CD4-positive, alpha-beta T cell (primary cell): ENCODE measurements at places on chromosomes 11 and 22.

DNA sequence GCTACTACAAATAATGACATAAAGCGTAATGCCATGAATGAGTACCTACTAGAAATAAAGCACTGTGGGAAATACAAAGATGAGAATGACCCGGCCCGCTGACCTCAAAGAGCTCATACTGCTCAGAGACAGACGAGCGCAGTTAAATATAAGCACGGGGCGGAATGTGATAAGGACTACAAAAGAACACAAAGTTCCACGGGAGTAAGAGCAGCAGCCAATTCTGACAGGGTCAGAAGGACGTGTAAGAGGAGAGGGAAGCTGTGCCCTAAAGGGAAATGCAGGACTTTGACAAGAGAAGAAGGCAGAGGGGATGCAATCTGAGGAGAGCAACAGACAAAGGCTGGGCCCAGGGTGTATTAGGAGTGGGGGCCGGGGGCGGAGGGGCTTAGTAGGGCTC, 314.6 kb downstream of the LARGE1 start:
- DNase-seq, result no peak

DNA sequence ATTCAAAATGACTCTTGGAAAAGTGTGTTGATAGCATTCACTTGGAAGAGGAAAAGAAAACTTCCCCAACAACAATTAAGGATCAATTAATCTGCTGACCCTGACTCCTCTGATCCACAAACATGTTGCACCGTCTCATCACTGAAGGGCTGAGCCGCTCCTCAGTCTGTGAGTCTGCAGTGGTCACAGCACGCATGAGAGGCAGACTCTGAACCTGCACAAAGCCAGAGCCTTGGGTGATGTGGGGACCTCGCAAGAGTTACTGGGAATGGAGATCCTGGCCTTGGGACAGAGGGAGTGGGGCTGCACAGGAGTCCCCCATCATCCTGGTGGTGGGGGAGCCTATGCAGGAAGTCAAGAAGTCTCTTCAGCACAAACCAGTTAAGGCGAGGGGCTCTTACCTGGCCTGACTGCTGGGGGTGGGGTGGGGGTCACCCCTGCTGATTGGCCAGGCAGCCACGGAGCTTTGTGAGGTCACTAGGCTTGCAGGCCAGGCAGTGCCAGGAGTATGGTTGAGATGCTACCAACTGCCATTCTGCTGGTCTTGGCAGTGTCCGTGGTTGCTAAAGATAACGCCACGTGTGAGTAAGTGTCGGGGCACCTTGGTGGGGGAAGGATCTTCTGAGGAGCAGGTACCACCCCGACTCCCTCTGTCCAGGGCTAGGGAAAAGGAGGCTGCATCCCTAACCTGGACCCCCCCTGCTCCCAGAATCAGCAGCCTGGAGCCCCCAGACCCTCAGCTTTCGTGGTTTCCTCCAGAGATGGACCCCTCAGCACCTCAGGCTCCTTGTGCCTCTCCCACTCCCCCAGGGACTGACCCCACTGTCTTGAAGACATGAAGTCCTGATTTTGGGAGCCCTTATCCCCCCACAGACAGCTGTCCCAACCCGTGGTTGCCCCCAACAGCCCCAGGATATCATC, at the start of gene ACR:
Gene ACR, plus strand, starts transcription at position 477 of the 921 bp plus-strand sequence. Its CDS starts 32 bp downstream, at position 509.
- no peak for DNase-seq

DNA sequence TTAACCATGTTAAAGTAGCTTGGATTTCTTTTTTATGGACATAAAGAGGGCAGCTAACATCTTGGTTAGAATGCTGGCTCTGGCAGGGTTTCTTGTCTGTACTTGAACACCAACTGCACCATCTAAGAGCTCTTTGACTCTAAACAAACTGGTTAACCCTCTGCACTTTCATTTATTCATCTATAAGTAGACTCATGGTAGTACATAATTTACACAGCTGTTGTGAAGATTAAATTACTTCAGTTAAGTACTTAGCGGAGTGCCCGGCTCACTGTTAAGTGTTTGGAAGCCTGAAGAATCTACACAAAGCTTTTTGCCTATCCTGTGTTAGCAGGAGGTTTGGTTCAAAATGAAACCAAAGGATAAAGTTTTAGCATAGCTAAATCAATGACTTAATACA, 846.2 kb upstream of the API5 start:
- no peak for DNase-seq

DNA sequence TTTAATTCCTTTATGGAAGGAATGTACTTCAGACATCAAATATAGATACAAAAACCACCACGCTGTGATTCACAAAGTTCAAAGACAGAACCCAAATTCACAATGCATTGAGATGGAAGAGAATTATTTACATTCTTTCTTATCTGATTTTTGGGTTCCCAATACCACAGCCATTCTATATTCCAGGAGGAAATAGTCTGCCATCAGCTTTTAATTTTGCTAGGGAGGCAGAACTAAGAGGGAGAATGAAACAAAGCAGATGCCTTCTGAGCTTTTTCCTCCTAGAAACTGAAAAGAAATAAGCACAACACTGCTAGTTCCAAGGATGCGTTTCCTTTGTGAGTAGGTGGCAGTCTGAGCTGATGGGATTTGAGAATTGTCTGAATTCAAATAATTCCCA, 283.0 kb upstream of the NARS2 start:
- DNase-seq, result no peak

DNA sequence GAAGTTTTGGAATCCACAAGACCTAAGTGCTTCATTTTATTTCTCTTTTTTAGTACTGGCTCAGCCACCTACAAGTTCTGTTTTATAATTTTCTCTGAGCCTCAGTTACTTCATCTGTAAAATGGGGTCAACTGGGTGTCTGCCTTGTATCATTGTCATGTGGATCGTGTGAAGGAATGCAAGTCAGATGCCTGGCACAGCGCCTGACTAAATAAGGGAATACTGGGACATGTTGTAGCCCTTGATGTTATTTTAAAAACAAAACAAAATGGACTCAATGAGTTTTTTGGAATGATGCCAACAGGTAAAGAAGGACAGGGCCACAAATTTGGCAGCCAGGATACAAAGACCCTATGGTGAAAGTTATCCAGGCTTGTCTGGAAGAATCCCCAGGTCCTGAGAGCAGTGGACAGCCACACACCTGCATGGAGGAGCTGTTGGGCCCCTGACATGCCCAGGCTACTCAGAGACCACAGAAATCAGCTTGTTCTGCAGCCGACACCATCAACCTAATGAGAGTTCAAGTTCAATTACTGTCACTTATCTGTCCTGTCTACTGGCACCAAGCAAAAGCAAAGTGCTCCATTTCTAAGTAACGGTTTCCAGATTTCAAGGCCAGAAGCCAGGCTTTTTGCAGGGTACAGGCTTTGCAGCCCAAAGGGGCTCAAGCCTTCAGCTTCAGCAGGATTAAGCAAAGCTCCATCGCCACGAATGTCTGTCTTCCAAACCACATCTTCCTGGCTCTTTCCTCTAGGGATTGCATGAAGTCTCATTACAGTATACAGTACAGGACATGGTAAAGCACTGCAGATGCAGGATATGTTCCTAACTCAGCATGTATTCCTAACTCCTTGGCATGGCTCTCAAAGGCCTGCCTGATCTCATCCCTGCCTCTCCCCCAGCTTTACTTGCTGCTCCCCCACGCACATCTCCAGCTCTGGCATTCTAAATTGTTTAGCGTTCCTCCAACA, 18.4 kb downstream of the DKK3 start:
- no peak for DNase-seq

DNA sequence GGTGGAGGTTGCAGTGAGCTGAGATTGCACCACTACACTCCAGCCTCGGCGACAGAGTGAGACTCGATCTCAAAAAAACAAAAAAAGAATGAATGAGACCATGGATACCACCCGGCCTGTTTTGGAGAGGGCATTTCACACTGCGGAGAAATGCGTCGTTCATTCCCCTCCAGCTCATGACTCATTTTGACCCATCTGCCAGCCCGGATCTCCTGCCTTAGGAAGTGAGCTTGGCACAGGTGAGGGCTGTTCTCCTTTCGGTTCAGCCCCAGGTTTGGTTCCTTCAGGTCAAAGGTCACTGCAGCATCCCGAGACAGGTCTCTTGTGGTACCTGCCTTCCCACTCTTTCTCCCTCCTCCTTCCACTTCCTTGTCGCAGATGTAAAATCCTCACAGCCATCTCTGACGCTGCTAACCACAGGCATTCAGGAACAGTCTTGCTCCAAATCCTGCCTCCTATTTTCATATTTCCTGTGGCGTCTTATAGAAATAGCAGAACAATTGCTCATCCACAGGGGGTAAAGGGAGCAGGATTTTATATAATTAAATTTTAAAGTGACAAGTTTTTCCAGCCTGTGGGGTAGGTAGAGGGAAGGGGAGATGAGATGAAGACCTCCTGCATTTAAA, 517.9 kb downstream of the NTM start:
- DNase-seq, result no peak

- DNase-seq, result no peak
Observed at GRCh38 chr11:112294688-112295340, 34.2 kb upstream of the PLET1 start.

- no peak for DNase-seq
Observed at GRCh38 chr22:17549183-17549582, 14.1 kb upstream of the SLC25A18 start.

DNA sequence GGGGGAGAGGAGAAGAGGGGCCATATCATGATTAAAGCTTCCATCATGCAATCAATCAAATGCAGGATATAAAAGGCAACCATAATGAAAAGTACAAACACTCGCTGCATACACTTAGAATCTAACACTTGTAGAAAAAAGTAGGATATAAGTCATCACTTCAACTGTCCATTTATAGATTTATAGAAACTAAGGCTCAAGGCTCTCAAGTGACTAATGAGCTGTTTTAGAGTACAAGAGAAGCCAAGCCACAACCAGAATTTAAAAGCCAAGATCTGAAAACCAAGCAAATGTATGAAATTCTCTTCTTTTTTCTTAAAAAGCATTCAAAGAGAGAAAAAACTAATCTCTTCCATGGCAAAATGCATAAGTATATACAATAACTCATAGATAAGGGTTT, 160.2 kb upstream of the BLID start:
- no peak for DNase-seq

- no peak for DNase-seq
Observed at GRCh38 chr11:111137846-111138245, 107.7 kb upstream of the POU2AF2 start.

DNA sequence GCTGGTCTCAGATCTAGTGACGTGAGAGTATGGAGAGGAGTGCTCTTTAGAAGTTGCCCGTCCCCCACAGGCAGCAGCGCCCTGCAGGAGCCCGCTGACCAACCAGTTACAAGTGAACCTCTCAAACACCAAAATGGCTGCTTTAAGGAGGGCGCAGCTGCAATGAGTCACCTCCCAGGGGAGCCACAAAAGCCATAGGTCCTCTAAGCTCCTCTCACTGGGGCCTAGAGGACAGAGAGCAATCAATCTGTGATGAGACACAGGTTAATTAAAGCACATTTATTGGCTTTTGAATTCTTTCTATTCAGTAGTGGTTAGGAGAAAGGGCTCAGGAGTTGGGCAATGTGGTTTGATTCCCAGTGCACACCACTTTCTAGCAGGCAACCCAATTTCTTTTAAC, 15.5 kb upstream of the RAPSN start:
- DNase-seq, result no peak

DNA sequence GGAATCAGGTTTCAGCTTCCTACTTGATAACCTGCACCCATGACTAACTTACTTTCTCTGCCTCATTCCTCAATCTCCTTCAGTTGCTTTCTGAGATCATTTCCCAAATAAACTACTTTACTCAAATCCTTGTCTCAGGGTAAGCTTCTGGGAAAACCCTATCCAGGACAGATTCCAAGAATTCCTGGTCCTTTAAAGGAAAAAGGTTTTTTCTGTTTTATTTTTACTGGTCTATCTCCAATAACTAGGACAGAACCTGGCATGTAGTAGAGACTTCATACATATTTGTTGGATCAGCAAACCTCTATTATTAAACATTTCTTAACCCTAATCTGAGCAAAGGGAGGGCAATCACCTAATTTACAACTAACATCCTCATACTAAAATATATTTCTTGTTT, 910.5 kb upstream of the CHORDC1 start:
- no peak for DNase-seq

DNA sequence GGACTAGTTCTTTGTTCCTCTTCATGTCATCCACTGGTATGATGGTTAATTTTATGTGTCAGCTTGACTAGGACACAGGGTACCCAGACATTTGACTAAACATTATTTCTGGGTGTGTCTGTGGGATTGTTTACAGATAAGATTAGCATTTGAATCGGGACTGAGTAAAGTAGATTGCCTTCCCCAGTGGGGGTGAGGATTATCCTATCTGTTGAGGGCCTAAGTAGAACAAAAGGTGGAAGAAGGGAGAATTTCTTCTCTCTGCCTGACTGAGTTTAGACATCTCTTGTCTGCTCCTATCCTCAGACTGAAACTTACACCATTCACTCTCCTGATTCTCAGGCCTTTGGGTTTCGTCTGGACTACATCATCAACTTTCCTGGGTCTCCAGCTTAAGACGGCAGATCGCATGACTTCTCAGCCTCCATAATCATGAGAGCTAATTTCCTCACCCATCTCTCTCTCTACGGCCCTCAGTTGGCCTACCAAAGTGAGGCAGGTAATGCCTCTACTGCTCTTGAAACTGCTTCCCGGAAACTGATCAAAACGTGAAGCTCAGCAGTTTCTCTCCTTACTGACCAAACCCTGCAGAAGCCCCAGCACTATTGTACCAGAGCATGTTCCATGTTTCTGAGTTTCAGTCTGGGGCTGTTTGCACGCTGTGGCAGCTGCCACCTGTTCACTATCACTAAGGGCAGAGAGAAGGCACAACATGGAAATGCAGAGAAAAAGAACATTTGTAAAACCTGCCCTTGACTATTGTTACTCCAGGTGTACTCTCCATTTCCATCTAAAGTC, 95.4 kb downstream of the NXPE2 start:
- no peak for DNase-seq

DNA sequence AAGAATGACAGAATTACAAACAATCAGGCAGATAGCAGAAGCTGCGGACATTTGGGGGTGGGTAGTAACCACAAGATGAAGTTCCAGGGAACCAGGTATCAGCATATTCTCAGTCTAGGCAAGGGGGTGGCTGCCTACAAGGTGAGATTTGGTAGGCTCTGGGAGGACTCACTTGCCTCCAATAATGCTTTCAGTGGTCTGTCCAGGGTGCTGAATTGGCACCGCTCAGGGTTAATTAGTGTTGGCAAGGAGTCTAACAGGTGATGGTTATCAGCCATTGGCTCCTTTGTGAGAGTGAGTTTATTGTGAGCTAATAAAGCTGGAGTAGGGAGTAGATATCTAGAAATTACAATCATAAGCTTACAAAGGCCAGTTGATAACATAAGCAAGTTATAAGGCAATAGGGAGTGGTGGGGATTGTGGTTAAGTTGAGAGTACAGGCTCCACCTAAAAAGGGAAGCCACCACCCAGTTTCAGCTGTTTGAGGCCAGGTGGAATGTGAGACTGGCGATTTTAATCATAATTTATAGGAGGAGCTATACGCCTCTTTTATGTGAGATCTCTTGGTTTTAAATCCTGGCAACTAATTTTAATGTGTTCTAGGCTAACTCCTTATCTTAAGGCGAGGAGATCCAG, 320.5 kb downstream of the MIAT start:
- DNase-seq, result no peak
